ENCODE measurements at places on chromosomes 1 and 21. TPM values are rescaled to one million over a fixed set of nuclear protein-coding genes. Genes with fewer than 3 reads are reported as not detected.

DNA sequence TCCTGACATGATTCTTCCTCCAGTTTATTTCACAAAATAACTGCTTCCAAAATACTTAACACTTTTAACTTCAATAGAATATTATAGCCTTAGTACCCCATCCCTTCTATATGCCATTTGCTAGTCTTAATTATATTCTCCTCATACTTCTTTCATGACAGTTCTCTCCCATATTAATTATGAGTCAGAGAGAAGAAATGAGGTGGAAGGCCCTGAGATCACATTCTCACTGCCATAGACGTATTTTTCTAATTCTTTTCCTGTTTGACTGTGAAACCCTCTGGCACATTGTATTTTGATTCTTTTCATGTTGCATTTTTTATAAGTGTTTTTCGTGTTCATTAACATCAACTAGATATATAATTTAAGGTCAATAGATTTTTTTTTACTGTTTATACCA, 88.4 kb downstream of the GTF2B start:
- no peaks in the 10 kb centered on the region for H3K27me3 ChIP-seq
- peak; percentile 51 for DNase-seq
- H3K4me3 ChIP-seq, result no peak overlapping the region
- peaks cover 9% of the 10 kb centered on the region for H3K4me1 ChIP-seq

Gene NTRK1
- total RNA-seq, result 0.15 TPM

DNA sequence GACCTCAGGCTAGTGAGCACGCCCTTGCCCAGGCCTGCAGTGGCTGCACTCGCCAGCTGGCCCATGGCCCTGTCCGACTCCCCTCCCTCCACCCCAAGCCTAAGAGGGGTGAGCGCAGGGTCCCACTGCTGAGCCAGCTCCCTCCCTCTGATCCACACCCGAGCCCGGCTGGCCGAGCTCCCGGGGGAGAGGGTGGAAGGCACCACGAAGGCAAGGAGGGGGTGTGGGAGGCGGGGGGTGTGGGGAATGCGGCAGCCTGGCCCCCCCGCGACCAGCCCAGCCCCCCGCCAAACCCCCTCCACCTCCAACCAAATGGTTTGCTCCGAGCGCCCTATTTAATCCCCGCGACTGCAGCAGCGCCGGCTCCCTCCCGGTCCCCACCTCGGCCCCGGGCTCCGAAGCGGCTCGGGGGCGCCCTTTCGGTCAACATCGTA, at the start of gene CADM3:
TSS of gene CADM3 (plus strand) at position 362 of the 434 bp plus-strand sequence. CDS start 151 bp downstream, outside the sequence.
- H3K4me3 ChIP-seq, result no peak within 1 kb of the TSS
- no peaks in the 10 kb centered on the region for H3K36me3 ChIP-seq
- no peak within 1 kb of the TSS for H3K27ac ChIP-seq
- H3K4me1 ChIP-seq, result no peaks in the 10 kb centered on the region
- DNase-seq, result no peak

Gene HTR6
- total RNA-seq, result not detected

GRCh38 chr1:212482006-212482636, 49.4 kb downstream of the NENF start:
- peaks cover 63% of the 10 kb centered on the region for H3K4me1 ChIP-seq
- peak overlapping the region; percentile 92 for H3K27ac ChIP-seq
- H3K4me3 ChIP-seq, result no peak overlapping the region
- no peaks in the 10 kb centered on the region for H3K27me3 ChIP-seq

DNA sequence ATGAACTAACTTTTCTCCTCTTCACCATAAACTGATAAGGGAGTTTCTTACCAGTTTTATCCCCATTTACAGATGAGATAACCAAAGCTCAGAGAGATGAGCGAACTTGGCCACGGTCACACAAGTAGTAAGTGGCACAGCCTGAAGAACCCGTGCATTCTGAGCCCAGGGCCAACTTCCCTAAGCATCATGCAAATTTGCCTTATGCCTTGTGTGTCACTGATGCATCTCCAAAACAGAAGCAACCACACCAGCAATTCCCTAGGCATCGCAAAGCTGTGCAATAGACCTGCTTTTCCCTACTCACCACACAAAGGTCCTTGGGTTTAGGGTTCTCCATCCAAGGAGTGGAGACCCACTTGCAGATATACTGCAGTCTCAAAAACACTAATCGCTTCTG, 304.5 kb upstream of the KAZN start:
- no peak overlapping the region for H3K4me3 ChIP-seq
- H3K27ac ChIP-seq, result no peak overlapping the region
- H3K27me3 ChIP-seq, result no peaks in the 10 kb centered on the region
- H3K4me1 ChIP-seq, result peaks cover 18% of the 10 kb centered on the region

Gene CAMK2N1
- total RNA-seq, result 51.2 TPM

- H3K4me3 ChIP-seq, result no peak overlapping the region
- H3K27ac ChIP-seq, result no peak overlapping the region
- H3K36me3 ChIP-seq, result no peaks in the 10 kb centered on the region
- no peaks in the 10 kb centered on the region for H3K4me1 ChIP-seq
Measured at GRCh38 chr1:65209005-65209885, 61.2 kb downstream of the AK4 start.

DNA sequence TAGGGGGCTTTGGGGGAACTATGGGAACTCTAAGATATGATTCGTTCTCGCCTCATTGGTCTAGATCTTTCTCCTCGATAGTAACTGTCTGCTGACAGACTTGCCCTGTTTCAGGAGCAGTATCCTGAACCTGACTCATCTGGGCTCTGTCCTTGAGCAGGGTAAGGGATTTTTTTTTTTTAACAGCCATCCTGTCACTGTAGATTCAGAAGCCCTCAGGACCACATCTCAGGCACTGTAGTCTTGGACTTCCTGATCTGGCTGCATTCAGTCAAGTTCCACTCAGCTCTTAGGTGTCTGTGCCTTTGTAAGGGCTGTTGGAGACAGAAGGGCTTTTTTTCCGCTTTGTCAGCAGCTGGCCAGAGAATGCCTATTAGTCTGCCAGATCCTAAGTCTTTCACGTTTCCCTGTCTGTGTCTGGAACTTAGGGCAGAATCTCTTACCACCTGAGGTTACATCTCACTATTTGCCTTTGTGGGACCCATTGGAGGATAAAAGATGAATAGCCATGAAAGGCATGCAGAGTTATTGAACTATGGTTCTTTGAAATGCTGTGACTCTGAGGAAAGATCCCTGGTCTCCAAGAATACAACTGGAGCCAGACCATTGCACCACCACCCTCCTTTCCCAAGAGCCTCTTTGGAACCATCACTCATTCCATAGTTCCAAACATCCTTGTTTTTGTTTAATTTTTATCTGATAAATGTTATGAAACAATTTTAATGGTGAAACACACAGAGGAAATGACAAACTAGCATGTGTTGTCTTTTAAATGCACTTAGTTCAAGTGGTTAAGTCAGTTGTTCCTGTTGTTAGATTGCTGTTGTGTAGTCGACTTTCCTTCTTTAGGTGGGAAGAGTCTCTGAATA, 49.7 kb upstream of the MACF1 start:
- H3K27me3 ChIP-seq, result no peaks in the 10 kb centered on the region
- no peaks in the 10 kb centered on the region for H3K36me3 ChIP-seq
- peaks cover 49% of the 10 kb centered on the region for H3K4me1 ChIP-seq
- H3K4me3 ChIP-seq, result no peak overlapping the region

Gene AMY2A
- total RNA-seq, result not detected

DNA sequence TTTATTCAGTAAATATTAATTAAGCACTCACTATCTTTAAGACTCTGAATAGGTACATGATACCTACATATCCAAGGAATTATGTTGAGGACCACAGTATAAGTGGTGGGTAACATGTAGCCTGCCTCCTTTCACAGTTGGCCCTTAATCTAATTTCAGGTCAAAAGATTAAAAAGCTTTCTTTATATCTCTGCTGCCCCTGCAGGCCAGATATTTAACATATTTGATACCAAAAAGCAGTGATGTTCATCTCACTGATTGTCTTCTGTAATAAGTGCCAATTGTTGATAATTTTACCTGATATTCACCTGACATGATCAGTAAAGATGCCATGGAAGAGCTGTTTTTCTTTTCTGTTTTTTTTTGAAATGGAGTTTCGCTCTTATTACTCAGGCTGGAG, 36.5 kb downstream of the RLF start:
- H3K27ac ChIP-seq, result no peak overlapping the region
- peaks cover 14% of the 10 kb centered on the region for H3K36me3 ChIP-seq
- no peaks in the 10 kb centered on the region for H3K27me3 ChIP-seq
- DNase-seq, result peak; percentile 10
